Stimulated activated CD4-positive, alpha-beta T cell treated with anti-CD3 and anti-CD28 coated beads, Interleukin-2, amount 100 ng/mL, for 48 hours (primary cell): ENCODE measurements at places on chromosomes 1 and 21.
A peak's percentile ranks its signal among the peaks of the same experiment; 100 is the strongest.

DNA sequence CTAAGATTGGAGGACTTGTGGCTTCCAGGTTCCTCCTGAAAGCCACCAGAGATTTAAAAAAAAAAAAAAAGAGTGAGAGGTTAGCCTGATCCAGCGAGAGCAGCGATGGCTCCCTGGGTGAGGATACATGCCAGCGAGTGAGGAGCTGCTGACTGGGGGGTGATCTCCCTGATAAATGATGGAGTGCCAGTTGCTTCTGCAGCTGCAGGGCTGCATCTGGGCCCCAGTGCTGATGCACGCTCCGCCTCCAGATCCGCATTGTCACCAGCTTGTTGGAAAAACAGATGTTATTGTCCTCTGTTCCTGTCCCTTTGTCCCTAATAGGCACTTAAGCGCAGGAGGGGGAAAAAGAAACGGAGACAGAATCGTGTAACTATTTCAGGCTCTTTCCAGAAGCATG is 28.6 kb downstream of the UBIAD1 start:
- no peak for DNase-seq

DNA sequence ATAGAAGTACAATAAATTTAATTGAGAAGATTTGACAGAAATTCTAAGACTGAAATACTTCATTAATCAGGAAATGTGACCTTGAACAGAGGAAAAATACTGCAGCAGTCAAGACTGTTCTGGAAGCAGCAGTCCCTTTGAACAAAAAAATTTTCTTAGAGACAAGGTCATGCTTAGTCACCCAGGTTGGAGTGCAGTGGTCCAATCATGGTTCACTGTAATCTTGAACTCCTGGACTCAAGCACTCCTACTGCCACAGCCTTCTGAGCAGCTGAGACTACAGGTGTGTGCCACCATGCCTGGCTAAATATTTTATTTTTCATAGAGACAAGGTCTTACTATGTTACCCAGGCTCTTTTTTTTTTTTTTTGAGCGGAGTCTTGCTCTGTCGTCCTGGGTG is 1.9 kb upstream of the CCDC30 start:
- no peak for DNase-seq

GRCh38 chr1:247548092-247548491 is 842 bp upstream of the GCSAML start:
- no peak for DNase-seq

- DNase-seq = no peak
Observed at GRCh38 chr1:25996966-25997827, 666 bp downstream of the PAFAH2 start.

GRCh38 chr1:117708323-117709248 is 102.7 kb downstream of the TENT5C start:
- no peak for DNase-seq

GRCh38 chr1:159000625-159001024 is 9.1 kb upstream of the IFI16 start:
- DNase-seq = no peak

GRCh38 chr1:53657891-53658396 is 81.0 kb downstream of the GLIS1 start:
- DNase-seq = no peak

- DNase-seq = peak; percentile 60
Observed at GRCh38 chr1:1290238-1290731, 10.0 kb downstream of the SCNN1D start.

DNA sequence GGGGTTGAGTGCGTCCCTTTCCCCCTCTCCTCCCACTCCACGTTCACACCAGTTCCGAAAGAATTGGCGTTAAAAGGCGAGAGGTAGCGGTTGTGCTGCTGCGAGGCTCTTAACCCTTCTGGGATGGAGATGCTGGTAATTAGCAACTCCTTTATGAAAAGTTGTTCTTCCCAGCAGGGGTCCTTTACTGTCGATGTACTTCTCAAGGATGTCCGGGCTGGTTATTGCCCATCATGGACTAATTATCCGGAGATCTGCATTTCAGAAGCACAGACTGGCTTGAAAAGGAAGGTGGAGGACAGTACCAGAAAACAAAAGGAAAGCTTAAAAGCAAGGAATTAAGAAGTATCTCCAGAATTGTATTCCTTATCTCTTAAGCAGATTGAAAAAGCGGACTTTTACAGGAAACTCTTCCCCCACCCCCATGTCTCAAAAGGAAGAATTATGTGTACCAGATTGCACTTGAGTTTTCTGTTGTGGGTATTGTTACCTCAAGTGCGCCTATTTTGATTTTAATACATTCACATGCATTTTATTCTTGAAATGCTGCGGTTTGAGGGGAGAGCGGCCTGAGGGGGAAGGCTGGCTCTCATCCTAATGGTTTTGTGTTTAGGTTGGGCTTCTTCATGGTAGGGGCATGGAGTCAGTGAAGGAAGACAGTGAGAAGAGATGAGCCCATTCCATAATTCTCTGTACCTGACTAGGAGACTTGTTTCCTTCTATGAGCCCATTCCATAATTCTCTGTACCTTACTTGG is 1.5 kb downstream of the AK4 start:
- no peak for DNase-seq

GRCh38 chr1:229420765-229421164 is 13.1 kb downstream of the ACTA1 start:
- no peak for DNase-seq

GRCh38 chr1:3433076-3433475 is 21.4 kb upstream of the ARHGEF16 start:
- no peak for DNase-seq

GRCh38 chr1:41109310-41110197 is 88.0 kb upstream of the SLFNL1 start:
- no peak for DNase-seq

DNA sequence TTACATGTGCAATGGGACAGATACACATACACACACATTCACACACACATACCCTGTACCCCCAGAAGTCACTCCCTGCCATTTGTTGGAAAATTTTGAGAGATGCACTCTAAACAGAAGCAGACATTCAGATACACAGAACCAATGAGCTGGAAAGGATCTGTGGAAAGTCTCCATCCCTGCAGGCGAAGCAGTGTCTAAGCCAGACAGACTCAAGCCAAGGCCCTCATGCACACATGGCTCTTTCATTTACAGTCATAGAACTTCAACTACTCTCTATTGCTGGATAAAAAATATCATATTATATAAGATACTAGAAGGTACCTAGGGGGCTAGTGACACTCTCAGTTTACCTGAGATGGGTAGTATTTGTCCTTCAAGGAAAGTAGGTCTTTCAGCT is 7.3 kb upstream of the SEC16B start:
- no peak for DNase-seq

DNA sequence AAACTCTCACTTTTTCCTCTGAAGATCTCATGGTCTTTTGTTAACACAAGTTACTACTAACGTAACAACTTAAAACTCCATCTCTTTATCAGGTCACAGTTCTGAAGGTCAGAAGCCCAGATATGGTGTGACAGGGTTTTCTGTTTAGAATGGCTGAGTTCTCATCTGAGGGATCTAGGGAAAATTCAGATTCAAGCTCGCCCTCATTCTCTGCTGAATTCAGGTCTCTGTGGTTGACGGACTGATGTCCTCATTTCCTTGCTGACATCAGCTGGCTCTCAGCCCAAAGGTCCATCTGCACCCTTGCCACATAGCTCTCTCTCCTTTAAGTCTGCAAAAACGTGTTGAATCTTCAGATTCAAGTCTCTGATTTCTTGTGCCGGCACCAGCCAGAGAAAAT is 6.1 kb upstream of the NTPCR start:
- DNase-seq = no peak

- DNase-seq = no peak
Observed at GRCh38 chr1:245348626-245349025, 193.8 kb downstream of the KIF26B start.

- no peak for DNase-seq
Observed at GRCh38 chr21:42939582-42940413, 14.4 kb upstream of the ERVH48-1 start.

GRCh38 chr1:70459496-70460225 is 48.6 kb downstream of the CTH start:
- DNase-seq = no peak

DNA sequence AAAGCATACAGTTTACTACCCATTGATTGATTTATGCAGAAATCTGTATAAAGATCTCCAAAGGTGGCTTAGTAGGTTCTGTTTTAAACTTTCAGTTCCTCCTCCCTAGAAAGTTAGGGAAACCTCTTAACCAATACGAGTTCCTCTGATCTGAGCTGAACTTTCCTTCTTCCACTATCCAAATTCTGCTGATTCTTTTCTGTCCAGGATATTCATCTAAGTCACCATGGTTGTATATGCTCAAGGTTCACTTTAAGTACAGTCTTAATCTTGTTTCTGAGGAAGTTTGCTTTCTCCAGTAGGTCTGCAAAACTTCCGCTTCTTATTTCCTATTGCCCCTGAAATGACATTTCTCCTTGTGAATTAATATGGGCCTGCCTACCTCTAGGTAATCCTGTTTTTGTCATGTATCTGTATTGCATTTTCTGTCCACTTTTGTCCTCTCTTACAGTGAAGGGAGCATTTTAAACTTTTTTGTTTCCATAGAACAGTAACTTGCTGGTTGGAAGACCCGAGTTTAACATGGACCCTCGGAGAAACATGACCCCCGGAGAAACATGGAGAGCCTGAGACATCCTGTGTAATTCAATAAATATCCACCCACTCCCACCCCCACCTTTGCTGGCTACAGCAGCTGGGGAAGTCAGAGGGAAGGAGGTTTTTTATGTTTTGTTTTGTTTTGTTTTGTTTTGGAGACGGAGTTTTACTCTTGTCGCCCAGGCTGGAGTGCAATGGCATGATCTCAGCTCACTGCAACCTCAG is 16.7 kb upstream of the TUT4 start:
- no peak for DNase-seq

- DNase-seq = no peak
Observed at GRCh38 chr21:43779660-43780059, 3.6 kb upstream of the CSTB start.

DNA sequence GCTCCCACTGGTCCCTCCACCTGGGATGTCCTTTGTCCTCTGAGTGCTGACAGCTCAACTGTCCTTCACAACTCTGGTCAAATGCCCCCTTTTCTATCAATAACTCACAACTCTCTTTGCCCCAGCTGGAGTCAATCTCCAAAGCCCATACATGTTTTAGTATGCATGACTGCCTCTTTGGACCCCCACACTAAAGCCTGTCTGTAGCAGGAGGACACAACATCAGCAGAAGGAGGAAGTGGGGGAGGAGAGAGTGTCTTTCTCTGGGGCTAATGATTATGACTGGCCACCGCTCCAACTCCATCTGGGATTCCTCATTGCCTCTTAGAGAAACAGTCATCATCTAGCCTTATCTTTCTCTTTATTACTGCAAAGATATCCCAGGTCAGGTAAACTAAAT is 186.6 kb upstream of the FGGY start:
- no peak for DNase-seq

GRCh38 chr1:115539061-115539460 is 102.7 kb upstream of the VANGL1 start:
- DNase-seq = no peak

GRCh38 chr1:211752317-211752716 is 76.9 kb upstream of the NEK2 start:
- no peak for DNase-seq

GRCh38 chr1:19254416-19254815 is 2.8 kb downstream of the MRTO4 start:
- no peak for DNase-seq

GRCh38 chr1:205669341-205670149 is 10.8 kb downstream of the SLC45A3 start:
- DNase-seq = no peak

GRCh38 chr1:152227310-152227928 is 3.4 kb upstream of the HRNR start:
- no peak for DNase-seq

- DNase-seq = no peak
Observed at GRCh38 chr1:98253145-98253544, 332.3 kb upstream of the DPYD start.
